ENCODE measurements at places on chromosomes 5 and 9.
A peak's percentile ranks its signal among the peaks of the same experiment; 100 is the strongest.

DNA sequence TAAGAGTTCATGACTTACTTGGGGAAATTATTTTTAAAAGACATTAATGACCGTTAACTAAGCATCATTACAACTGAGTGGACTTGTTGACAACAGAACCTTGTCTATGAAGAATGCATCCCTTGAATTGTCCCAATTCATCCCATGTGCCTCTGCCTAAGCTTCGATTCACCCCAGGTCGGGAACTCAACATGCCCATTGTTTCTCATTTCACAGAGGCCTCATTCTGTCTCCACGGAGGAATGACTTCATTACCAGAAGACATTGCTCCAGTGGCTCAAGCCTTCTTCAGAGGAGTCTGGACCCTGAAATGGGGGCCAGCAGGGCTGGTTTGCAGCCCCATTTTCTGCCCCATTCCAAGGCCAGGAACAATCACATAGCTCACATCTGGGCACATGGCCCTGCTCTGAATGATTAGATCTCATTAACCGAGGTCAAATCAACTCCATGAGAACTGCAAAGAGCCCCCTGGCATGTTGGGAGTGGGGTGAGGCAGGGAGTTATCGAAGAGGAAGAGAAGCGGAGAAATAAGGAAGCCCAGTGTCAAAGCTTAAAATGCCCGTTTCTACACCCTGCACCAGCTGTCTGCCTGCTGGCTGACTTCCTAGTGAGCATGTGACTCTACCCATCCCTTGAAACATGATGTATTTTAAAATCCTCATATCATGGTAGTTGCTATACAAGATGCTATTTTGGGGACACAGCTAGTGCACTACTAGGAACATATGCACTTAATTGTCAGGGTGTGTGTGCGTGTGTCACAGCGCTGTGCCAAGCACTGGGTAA is 137.3 kb downstream of the LHFPL2 start:
- DNase-seq, result peak; percentile 60

DNA sequence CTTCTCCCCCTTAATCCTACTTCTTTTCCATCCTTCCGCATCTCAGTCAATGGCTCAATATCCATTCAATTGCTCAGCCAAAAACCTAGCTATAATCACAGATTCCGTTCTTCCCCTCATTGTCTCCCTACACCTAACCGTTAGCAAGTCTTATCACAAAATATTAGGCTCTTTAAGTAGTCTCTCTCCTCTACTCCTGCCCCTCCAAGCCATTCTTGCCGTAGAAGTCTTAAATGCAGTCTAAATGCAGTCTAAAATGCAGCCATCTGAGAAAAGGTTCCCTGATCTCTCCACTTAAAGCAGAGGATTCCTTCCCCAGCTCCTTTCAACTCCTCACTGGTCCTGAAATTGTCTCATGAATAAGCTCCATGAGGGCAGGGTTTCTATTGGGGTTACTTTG is 57.8 kb downstream of the ELL2 start:
- DNase-seq, result no peak

DNA sequence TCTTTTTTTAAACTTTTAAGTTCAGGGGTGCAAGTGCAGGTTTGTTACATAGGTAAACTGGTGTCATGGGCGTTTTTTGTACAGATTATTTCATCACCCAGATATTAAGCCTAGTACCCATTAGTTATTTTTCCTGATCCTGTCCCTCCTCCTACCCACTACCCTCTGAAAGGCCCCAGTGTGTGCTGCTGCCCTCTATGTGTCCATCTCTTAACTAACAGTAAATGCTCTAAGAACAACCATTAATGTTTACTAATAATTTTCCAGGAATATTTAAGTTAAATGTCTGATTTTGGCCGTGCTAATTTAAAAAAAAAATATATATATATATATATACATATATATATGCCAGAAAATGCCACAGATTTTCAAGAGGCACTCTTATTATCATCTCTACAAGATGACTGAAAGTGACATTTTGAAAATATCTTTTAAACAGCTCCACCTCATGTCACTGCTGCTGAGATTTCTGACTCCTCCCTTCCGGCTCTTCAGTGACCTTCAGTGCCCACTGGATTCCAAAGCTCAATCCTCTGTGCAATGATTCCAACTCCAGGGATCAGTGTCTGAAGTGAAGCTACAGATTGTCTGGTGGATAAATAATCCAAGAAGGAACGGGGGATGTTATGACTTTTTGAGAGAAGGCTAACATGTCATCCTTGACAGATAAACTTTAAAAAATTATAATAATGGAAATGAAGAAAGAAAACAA is 46.7 kb upstream of the HNRNPA0 start:
- DNase-seq, result no peak

DNA sequence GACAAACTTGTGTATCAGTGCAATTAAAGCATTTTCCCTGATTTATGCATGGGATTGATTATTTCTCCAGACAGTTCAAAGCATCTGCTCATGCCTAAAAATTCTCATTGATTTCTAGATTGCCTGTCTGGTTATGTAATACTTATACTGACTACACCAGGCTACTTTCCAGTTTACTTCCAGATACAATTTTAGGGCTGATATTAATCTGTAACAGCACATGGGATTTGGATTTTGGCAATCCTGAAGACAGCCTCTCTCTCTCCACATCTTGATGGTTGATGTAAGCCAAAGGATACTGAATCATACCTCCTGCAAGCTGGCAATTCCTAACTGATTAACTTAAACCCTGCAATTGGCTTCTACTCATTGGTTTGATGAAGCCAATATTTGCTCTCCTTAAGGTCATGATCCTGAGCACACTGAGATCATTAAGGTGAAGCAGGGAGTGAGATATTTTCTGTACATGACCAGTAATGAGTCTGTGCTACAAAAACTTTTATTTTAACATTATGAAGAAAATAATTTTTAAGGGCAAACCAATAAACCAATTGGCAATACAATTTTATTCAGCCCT is 25.7 kb upstream of the FBXL7 start:
- no peak for DNase-seq

- peak; percentile 46 for DNase-seq
Measured at GRCh38 chr9:133679056-133679455, 42.9 kb downstream of the DBH start.

GRCh38 chr5:170599756-170600155 is 95.9 kb downstream of the KCNIP1 start:
- no peak for DNase-seq

DNA sequence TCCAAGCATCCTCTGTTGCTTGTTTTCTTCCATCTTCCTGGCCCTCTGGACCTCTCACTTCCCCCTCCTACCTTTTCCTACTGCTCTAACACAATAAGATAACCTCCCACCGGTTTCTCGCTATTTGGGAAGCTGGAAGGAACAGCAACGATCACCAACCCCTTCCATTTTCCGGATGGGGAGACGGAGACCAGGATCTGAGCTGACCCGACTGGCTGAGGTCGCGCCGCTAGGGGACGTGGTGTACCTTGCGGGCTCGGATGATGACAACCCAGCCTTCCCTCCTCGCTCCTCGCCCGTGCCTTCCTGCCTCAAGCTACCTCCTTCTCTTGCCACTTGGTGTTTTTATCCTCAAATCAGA is 1.9 kb downstream of the LPAR1 start:
- no peak for DNase-seq

GRCh38 chr5:77960305-77960704 is 184.2 kb upstream of the TBCA start:
- DNase-seq, result no peak

- DNase-seq, result no peak
Measured at GRCh38 chr9:6105738-6106137, 90.3 kb upstream of the RANBP6 start.

GRCh38 chr9:6076851-6077250 is 61.4 kb upstream of the RANBP6 start:
- DNase-seq, result no peak

GRCh38 chr5:178365501-178366440 is 133.2 kb upstream of the PHYKPL start:
- DNase-seq, result no peak

GRCh38 chr9:3787628-3788027 is 261.8 kb upstream of the RFX3 start:
- no peak for DNase-seq

DNA sequence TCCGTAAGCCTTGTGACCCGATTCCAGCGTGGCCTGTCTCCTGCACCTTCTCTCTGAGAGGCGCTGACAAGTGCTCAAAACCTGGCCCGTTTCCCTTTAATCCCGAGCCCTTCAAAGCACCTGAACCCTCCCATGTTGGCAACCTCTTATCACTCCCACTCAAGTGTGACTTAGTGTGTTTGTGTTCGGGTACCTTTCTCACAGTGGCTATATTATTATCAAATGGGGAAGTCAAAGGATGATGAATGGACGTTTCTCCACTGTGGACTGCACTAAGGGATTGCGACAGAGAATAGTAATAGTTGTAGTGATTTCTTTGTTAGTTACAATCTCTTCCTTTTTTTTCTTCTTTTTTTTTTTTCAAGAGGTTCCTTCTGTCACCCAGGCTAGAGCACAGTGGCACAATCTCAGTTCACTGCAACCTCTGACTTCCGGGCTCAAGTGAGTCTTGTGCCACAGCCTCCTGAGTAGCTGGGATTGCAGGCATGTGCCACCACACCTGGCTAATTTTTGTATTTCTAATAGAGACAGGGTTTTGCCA is 65.4 kb upstream of the TNFSF8 start:
- no peak for DNase-seq

DNA sequence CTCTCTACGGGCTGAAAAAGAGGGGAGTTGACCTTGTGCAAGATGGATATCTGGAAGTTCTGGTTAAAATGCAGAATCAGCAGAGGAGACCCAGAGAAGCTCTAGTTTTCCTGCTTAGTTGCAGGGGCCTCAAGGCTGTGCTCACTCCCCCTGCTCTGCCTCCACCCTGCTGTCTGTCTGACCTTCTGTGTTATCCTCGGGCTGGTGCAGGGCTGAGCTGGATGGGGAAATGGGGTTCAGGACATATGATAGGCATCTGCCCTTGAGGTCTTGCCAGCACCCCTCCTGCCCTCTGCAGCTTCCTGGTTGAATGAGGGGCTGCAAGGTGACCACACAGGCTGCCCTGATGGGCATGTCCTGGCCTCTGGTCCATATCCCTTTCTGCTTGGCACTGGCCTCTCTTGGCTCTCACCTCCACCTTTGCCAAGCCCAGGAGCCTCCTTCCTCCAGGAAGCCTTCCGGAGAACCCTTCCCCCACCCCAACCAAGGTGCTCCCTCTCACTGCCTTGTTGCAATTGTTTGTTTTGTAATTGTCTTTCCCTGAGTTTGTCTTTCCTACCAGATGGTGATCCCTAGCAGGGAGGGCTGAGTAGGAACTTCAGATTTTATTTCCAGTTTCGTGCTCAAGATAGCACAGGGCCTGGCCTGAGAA is 1.3 kb downstream of the TMEM268 start:
- no peak for DNase-seq

GRCh38 chr9:91711755-91712601 is 238.1 kb downstream of the ROR2 start:
- peak; percentile 56 for DNase-seq

GRCh38 chr5:2302169-2302568 is 419.4 kb upstream of the IRX4 start:
- DNase-seq, result no peak

All from hematopoietic multipotent progenitor cell treated with erythropoietin and hydrocortisone succinate and interleukin-3 and kit ligand, for 8 days (in vitro differentiated cells).